ENCODE measurements at places on chromosomes 12 and 14. TPM values are rescaled to one million over a fixed set of nuclear protein-coding genes. Genes with fewer than 3 reads are reported as not detected.

DNA sequence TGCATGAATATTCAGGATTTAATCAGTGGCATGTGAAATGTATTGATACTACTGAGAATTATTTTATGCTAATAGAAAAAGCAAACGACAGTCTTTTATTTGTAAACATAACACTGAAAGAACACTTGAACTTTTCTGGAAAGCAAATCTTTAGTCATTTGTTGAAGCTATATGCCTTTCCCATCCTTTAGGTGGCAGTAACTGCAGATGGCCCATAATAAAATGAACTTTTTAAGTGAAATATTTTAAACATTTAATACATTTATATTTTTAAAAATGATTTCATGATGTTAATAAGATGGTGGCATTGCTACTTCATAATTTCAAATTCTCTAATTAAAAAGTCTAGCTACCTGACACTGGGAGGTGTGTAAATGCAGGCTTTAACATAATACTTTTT is 13.9 kb upstream of the KRR1 start:
- DNase-seq = no peak

DNA sequence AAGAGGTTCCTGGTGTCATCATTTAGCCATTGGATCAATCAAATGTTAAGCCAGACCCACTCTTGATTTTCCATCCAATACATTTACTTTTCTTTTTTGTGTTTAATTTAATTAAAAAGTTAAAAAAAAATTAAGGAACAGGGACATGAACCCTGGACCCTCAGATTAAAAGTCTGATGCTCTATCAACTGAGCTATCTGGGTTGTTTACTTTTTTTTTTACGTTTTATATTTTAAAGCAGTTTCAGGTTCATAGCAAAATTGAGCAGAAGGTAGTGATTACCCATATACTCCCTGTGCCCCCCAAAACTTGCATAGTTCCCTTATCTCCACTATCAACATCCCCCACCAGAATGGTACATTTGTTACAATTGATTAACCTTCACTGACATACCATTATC is 3.0 kb upstream of the ACOT4 start:
- no peak for DNase-seq

DNA sequence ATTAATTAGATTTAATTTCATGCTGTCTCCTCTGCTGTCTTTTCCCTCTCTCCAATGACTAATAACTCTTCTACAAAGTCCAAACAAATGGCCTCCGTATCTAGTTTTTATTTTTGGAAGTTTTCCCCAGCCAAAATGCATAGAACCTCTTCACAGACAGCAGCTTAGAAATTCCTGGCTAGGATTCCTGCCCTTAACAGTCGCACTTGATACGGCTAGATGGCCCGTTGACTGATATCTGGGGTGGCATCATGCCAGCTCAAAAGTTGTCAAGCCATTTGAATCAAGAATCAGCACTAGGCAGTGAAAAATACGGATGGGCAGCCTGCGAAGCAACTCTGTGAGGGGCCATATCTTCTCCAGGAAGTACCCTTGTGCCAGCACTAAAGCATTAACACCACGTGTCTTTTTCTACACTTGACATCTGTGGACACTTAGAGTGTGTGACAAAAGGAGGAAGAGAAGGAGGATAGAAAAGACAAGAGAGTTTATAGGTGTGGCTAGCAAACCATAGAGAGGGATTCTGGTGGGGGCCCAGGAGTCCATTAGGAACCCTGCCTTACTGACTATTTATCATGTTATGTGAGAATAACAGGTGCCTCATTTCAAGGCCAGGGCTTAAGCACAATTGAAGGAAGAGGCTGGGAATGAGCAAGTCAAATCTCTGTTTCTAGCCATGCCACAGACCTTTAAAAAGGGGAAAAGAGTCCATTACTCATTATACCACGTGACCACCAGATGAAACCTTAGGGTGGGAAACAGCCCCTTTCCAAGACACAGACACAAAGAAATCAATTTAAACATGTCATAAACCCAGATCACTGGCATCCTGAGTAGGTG is 39.2 kb upstream of the KRR1 start:
- DNase-seq = no peak

DNA sequence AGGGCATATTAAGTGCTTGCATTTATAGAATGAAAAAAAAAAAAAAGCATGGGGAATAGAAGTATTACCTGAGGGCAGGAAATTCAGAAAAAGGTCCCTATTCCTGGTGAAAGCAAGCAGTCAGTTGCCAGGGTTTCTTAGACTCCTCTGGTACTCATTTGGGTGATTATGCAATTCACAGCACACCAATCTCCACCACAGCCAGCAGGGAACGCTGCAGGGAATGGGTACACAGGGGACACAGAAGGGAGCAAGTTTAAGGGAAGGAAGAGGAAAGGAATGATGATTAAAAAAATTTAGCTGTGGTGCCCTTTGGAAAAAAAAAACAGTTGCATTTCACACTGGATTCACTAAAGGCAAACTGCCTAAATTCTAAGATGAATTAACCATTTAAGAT is 14.2 kb downstream of the BLTP3B start:
- peak; percentile 51 for DNase-seq

DNA sequence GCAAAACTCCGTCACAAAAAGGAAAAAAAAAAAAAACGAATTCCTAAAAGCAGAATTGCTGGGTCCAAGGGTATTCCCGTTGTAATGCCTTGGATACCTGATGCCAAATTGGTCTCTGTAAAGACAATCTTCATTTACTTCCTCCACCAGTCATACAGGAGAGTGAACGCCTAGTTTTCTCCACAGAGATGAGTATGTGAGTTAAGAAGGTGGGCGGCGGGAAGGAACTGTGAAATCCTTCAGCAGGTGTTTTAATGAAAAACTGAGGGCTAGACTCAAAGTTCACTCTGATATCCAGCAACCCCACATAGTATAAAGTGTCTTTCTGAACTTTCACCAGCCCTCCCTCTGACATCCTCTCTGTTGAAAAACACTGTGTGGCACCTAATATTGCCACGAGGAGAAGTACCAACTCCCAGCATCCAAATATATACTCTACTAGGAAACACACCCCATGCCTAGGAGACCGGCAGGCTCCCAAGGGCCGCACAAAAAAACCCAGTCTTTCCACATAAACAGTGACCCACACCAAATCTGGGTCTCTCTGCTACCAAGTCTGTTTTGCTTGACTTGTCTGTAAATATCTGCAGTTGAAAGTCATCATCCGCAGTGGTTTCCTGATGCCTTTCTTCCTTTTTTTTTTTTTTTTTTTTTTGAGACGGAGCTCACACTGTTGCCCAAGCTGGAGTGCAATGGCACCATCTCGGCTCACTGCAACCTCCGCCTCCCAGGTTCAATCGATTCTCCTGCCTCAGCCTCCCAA is 30.3 kb upstream of the FOXN3 start:
- DNase-seq = no peak

DNA sequence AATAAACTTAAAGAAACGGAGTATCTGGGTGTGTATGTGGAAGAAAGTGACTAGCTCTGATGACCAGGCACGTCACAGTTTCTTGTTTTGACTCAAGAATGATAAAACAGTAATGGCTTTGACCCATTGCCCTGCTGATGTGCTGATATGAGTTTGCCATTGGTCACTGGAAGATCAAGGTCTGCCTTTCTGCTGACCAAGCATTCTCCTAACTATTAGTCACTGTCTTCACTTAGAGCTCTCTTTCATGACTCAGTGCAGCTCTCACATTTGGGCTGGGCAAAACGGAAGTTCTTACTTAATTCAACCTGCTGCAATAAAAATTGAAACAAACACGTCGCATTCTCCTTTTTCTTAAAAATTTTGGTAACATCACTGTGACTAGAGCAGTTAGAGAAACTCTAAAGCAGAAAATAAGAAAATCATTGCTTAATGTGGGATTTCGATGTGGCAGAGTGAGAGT is 366.7 kb downstream of the BTG1 start:
- DNase-seq = no peak

- no peak for DNase-seq
Measured at GRCh38 chr12:49937639-49938300, 12.8 kb upstream of the AQP2 start.

Gene OR4N2
- total RNA-seq = not detected

Gene LPAR5
- not detected for total RNA-seq

Gene EPYC
- total RNA-seq = not detected

Gene CCDC196
- total RNA-seq = not detected

Gene ZDHHC22
- total RNA-seq = 77.3 TPM
